ENCODE measurements at places on chromosomes 7 and 10.

DNA sequence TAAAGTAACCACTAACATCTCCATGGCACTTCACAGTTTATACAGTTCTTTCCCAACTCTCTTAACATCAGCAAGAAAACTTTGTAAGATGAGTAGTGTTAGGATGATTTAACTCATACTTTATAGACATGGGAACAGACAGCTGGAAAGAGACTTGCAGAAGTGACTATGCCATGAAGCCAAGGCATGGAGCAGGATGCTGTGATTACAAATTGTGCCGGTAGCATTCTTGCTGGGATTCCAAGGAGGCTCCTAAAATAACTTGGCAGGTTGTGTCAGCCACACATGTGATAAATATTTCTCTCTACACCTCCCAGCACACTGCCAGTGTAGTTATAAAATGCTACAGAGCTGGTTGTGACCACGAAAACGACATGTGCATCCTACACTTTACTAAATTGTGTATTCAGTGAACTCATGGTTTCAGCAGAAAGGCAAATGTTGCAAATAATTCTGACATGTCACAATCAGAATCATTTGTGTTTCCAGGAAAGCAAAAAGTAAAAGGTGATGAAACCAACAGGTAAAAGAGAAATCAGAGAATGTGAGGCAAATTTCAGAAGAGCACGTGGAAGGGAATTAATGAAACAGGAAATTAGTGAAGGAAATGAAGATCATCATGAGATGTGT lies 5.6 kb upstream of the CYP3A4 start:
- H3K27ac ChIP-seq: no peak overlapping the region
- H3K4me3 ChIP-seq: no peak overlapping the region
- DNase-seq: no peak
- H3K4me1 ChIP-seq: no peaks in the 10 kb centered on the region
- no peaks in the 10 kb centered on the region for H3K36me3 ChIP-seq

DNA sequence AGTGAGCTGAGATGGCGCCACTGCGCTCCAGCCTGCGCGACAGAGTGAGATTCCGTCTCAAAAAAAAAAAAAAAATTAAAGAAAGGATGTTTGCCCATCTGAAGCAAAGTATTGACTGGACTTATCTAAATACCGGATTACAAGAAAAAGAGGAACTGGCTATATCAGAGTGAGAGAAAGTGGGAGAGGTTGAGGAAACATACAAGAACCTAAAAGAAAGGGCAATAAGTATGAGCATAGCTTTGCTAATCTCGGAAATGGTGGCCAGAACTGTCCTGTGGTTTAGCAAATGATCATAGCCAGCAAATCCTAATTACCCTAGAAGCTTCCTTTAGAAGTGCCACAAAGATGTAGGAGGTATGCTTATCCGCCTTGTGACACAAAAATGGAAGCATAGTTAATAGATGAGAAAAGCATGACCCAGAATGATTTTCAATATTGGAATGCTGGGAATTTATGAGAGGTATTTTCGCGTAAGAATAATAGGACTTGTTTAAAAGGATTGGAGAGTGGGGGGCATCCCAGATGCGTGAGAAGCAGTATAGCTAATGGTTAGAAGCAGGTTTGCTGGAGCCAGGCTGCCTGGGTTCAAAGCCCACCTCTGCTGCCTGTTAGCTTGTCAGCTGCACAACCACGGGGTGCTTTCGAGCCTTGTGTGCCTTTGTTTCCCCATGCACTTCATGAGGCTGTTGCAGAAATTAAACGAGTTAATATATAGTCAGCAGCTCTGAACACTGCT lies 1.2 kb upstream of the GTPBP4 start:
- DNase-seq: no peak
- H3K4me3 ChIP-seq: peak overlapping the region; percentile 99
- peaks cover 8% of the 10 kb centered on the region for H3K36me3 ChIP-seq
- no peaks in the 10 kb centered on the region for H3K27me3 ChIP-seq
- peaks cover 25% of the 10 kb centered on the region for H3K4me1 ChIP-seq

DNA sequence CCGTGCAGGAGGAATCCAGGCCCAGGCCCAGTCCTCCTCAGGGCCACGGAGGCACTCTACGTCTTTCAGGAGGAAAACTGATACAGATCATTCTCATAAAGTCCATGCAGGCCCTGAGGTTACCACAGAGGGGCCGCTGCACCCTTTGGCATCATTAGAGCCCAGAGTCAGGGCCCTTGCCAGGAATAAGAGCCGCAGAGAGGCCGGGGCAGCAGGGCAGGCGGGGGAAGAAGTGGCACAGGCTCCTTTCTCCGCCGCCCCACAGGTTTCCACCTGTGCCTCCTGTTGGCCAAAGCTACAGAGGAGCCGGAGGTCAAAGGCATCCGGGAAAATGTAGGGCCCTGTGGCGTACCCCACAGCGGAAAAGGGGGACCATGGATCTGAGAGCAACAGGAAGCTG lies 366.6 kb upstream of the SHH start:
- H3K4me3 ChIP-seq: no peak overlapping the region
- no peaks in the 10 kb centered on the region for H3K4me1 ChIP-seq
- H3K27me3 ChIP-seq: no peaks in the 10 kb centered on the region
- no peak for DNase-seq

DNA sequence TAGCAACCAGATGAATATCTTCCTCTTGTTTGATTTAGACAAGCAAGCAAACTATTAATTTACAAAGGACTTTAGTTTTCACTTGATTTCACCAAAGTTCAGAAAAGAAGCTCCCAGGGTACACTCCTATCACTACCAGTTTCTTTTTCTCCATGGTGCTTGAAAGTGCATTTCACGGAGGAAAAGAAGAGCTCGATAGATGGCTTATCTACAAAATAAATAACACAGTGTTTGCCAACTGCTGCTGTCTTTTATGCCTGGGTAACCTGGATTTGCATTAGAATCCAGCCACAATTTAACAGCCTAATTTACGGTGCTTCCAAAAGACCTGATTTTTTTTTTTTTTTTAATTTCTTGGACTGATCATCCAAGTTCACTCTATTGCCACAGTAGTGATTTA lies 275.7 kb downstream of the GPR37 start:
- no peaks in the 10 kb centered on the region for H3K4me1 ChIP-seq
- H3K36me3 ChIP-seq: no peaks in the 10 kb centered on the region
- no peak for DNase-seq
- H3K4me3 ChIP-seq: no peak overlapping the region

DNA sequence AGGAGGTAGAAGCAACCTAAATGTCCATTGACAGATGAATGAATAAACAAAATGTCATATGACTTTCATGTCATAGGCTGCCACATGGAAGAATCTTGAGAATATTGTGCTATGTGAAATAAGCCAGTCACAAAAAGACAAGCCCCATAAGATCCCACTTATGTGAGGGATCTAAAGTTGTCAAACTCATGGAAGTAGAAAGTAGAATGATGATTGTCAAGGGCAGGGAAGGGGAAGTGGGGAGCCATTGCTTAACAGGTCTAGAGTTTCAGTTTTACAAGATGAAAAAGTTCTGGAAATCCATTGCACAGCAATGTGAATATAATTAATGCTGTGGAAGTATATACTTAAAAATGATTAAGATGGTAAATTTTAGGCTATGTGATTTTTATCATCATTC lies 229.3 kb upstream of the KMT2E start:
- H3K4me3 ChIP-seq: no peak overlapping the region
- no peaks in the 10 kb centered on the region for H3K36me3 ChIP-seq
- no peaks in the 10 kb centered on the region for H3K4me1 ChIP-seq
- DNase-seq: no peak
- H3K27me3 ChIP-seq: peaks cover 3% of the 10 kb centered on the region

All from neural crest cell (in vitro differentiated cells).